ENCODE measurements at places on chromosomes 1 and 21.

- DNase-seq = no peak
Measured at GRCh38 chr1:45275054-45275453, 51.6 kb upstream of the HPDL start.

- DNase-seq = no peak
Measured at GRCh38 chr1:31215065-31215570, 24.6 kb downstream of the NKAIN1 start.

DNA sequence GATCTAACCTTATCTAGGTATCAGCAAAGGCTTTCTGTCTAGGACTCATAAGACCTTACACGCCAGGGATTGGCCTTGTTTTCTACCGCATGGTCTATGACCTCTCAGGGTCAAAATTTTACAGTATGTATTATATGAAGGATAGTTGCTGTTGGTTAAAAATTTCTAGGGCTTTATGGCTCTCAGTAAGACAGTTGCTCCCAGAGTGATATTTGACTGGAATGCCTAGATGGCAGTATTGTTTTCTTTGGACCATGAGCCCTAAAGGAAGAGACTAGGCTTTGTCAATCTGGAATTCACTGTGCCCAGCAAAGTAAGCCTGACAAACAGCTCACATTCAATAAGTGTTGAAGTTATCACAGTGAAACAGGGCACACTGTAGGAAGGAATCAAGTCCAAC, 37.6 kb downstream of the C1orf87 start:
- DNase-seq = no peak

GRCh38 chr21:39263372-39263771, 50.1 kb downstream of the BRWD1 start:
- no peak for DNase-seq

DNA sequence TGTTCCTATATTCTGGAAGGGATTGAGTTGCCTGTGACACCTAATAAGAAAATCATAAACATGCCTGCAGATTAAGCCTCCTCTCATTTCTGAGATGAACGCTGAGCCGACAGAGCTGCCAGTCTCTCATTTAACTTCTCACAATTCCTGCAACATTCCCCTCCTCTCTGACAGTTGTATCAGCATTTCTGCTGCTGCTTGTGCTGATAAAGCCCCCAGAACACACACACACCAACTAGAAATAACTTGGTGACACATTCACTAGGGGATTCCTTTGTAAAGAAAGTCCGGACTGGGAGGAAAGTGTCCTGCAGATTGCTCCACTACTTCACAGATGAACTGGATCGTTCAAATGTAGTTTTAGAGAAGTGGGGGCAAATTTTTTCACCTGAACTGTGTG, 437.3 kb downstream of the PLA2G4A start:
- no peak for DNase-seq

GRCh38 chr1:63746129-63746864, 27.5 kb upstream of the ROR1 start:
- no peak for DNase-seq

GRCh38 chr1:55869065-55869464, 653.9 kb upstream of the USP24 start:
- DNase-seq = no peak

GRCh38 chr21:21605521-21605920, 607.3 kb downstream of the NCAM2 start:
- DNase-seq = no peak

DNA sequence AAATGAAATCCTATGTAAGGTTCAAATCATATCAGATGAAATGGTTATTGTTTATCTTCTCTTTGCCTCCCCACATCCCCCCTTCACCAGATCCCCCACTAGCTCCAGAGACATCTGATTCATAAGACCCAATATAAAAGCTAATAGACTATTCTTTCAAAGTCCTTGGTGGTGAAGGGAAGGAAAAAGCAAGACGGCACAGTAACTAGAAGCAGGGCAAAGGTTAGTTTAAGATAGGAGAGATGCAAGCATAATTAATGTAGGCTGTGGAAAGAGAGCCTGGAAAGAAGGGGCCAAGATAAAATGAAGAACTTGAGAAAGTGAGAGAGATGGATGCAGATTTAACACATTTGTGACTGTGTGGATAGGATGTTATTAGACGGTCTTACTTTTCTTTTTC, 33.8 kb downstream of the BTG3 start:
- no peak for DNase-seq

- no peak for DNase-seq
Measured at GRCh38 chr1:43048601-43049011, 89.9 kb upstream of the SLC2A1 start.

DNA sequence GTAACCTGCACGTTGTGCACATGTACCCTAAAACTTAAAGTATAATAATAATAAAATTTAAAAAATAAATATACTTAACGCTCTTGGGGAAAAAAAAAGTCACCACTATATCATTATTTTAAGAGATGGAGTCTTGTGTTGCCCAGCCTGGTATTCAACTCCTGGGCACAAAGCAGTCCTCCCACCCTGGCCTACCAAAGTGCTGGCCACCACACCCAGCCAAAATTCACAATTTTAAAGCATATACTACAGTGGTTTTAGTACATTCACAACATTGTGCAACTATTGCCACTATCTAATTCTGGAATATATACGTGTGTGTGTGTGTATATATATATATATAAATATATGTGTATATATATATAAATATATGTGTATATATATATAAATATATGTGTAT, 5.9 kb downstream of the HMGN2 start:
- DNase-seq = no peak

- DNase-seq = no peak
Measured at GRCh38 chr21:41369105-41369919, 7.5 kb downstream of the MX2 start.

DNA sequence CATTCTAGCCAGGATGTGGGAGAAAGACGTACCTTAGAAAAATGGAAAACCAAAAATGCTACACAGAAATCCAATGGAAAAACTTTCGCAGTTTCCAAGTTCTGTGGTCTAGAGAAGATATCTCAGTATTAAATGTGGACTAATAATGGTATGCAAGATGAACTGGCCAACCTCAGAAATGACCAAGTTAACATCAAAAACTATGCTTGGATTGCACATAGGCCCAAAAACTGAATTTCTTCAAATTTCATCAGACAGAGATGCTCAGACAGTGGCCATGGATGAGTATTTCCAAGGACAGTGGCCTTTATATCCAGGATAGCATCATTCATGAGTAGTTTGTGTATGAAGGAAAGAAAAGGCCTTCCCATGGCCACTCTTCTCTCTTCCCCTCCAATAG, 132.2 kb downstream of the TIAM1 start:
- no peak for DNase-seq
